ENCODE measurements at places on chromosomes 5 and 9.
A peak's percentile ranks its signal among the peaks of the same experiment; 100 is the strongest.

GRCh38 chr5:52844885-52845284, 57.2 kb downstream of the ITGA1 start:
- DNase-seq = no peak

GRCh38 chr9:130884542-130885483, 11.8 kb downstream of the QRFP start:
- no peak for DNase-seq

DNA sequence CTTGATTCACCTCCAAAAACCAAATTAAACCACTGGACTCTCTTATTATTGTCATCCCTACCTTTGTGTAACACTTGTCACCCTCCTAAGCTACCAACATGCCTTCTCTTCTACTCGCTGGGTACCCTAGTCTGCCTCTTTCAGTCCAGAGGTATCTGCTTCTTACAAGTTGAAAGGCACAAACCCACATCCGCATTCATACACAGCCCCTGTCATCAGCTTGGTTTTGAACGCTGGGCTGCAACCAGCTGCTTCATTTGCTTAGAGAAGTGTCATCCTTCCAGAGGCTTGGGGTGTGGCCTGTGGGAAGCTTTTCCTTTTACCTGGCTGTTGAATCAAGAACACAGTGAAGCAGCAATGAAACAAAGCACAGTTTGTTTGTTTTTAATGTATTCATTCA, 138.8 kb upstream of the WWC1 start:
- DNase-seq = no peak

- no peak for DNase-seq
Measured at GRCh38 chr9:7119612-7120011, 361.8 kb downstream of the KDM4C start.

- DNase-seq = no peak
Measured at GRCh38 chr5:37662789-37663485, 176.9 kb downstream of the GDNF start.

- DNase-seq = no peak
Measured at GRCh38 chr9:18566121-18566520, 92.2 kb downstream of the ADAMTSL1 start.

GRCh38 chr9:33498387-33498786, 24.7 kb upstream of the NOL6 start:
- peak; percentile 68 for DNase-seq

GRCh38 chr9:122193651-122194050, 33.9 kb downstream of the MORN5 start:
- no peak for DNase-seq

DNA sequence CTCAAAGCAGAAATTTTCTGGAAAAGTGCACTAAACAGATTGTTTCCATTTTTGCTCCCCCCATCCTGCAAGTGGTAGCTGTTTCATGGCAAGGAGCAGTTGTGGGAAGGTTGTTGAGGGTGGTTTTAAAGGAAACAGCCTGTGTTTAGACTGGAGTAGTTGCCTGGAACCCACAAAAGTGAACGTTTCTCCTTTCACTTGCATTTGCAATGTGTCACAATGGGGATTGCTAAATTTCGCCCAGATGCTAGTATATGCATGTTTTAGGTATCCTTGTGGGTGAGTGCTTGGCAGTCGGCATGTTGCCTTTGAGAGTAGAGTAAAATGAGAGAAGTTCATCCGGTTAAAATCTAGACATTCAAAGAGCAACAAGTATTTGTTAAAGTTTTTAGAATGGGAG, 1099.9 kb upstream of the DMAC1 start:
- DNase-seq = peak; percentile 2

GRCh38 chr5:149162401-149163084, 21.2 kb downstream of the ABLIM3 start:
- DNase-seq = no peak

DNA sequence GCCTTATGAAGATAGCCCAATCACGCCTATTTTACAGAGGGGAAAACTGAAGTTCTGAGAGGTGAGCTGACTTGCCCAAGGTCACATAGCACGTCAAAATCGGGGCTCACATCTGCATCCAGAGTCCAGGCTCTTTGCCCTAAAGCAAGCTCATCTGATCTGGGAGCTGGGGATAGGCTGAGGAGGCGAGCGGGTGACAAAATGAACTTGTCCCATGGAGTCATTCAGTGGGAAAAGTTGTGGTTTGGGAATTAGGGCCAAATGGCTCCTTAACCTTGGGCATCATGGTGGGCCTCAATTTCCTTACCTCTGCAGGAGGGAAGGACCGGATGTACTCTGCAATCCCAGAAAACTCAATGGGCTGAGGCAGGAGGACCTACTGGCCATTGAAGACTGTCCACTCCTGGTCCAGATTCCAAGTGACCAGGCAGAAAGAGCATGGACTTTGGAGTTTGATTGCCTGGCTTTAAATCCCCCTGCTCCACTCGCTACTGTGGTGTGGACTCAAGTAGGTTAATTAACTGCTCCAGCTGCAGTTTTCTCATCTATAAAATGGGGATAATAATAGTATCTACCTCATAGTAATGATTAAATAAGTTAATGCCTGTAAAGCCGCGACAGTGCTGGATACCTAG, 160.4 kb downstream of the RGS3 start:
- no peak for DNase-seq

DNA sequence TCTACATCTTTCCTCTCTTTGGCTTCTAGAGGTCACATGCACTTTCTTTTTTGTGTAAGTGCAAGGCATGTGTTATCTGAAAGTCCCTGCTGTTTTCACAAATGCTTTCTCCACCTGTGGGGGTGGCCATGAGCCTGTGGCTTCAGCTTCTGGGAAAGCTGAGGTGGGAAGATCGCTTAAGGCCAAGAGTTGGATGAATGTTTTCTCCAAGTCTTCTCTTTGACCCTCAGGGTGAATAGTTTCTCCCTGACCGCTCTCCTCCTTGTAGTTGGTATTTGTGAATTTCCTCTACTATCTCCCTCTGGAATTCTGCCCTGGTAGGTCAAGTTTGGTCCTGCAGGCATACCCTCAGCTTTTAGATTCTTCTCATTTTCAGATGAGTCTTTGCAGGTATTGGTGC, 74.2 kb downstream of the UGCG start:
- DNase-seq = no peak

- DNase-seq = no peak
Measured at GRCh38 chr9:124000784-124001457, 10.6 kb upstream of the LHX2 start.

GRCh38 chr5:1974081-1974480, 91.4 kb upstream of the IRX4 start:
- no peak for DNase-seq

DNA sequence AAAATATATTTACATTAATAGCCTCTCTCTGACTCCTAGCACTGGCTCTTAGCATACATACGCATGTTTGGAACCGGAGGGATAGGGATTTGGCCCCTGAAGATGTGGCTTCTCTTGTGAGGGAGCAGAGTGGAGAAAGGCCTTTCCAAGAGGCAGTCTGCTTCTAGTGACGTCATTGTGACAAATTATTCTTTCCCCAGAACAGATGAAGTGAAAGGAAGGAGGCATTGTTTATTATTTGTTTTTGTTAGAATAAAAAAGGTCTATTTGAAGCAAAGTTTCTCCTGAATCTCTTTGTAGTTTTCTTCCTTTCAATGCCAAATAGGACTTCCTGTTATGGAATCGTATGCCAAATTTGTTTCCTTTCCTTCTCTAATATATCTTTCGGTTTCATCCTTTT, 361.6 kb downstream of the ICE1 start:
- DNase-seq = no peak
